Mammary epithelial cell (primary cell): ENCODE measurements at places on chromosomes 13 and 19. TPM values are rescaled to one million over a fixed set of nuclear protein-coding genes. Genes with fewer than 3 reads are reported as not detected.

ZNF555 gene
- total RNA-seq = 7.2 TPM

VSTM2B gene
- total RNA-seq = not detected in 2 replicates

ACTL9 gene
- not detected for total RNA-seq

LILRA1 gene
- not detected for total RNA-seq

DNA sequence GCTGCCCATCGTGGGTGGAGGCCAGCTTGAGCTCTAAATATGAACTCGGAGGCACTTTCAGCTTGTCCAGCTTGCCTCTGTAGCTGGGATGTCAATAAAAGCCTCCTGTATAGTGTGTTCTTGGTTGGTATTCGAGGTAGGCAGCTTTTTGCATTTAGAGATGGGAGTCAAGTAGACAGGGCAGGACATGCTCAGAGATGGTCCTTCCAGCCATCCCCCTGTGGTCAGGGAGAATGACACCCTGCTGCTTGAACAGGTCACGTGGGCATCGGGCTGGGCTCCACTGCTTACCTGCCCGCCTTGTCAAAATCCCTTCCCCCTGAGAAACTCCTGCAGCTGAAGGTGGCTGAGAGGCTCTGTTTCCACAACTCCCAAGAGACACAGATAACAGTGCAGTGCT, 302.5 kb downstream of the ZNF536 start:
- DNase-seq = no peak

DNA sequence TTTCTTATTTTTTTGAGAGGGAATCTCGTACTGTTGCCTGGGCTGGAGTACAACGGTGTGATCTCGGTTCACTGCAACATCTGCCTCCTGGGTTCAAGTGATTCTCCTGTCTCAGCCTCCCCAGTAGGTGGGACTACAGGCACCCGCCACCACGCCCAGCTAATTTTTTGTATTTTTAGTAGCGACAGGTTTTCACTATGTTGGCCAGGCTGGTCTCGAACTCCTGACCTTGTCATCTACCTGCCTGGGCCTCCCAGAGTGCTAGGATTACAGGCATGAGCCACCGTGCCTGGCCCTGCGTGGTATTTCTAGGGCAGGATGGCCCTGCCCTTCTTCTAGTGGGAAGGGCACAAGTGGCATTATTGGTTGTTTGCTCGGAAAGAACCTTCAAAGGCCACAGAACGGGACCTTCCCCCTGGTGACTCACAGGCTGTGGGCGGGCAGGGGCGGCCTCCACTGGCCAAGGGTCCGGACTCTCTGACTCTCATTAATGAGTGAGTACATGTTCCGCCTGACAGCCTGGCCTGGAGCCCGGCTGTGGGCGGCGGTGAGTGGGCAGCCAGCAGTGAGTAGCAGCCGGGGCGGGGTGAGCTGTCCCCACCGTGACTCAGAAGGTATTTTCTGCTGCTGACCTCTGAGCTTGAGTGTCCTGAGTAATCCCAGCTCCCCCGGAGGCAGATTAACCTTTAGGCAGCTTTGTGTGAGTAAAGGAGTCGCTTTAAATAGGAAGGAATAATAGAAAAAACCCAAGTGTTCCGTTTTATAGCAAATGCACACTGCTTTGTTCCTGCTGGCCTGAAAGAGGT, 5.1 kb downstream of the DOT1L start:
- peak; percentile 98 for DNase-seq

DNA sequence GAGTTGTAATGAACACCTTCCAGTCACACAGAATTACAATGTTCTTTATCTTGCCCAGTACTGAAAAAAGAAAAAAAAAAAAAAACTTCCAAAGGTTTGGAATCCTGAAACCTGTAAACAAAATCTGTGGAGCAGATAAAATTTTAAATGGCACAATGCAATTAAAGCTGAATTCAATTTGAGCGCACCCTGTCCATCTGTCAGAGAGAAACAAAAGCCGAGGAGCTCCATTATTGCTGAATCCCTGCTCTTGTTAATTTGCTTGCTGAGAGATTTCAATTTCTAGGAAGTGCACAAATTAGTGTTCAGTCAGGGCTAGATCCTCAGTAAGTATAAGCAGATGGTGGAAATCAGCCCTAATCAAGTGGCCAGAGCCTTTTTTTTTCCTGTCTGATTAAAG, 65.2 kb downstream of the DACH1 start:
- no peak for DNase-seq

GRCh38 chr19:1140272-1141027, 33.6 kb downstream of the SBNO2 start:
- no peak for DNase-seq

DNA sequence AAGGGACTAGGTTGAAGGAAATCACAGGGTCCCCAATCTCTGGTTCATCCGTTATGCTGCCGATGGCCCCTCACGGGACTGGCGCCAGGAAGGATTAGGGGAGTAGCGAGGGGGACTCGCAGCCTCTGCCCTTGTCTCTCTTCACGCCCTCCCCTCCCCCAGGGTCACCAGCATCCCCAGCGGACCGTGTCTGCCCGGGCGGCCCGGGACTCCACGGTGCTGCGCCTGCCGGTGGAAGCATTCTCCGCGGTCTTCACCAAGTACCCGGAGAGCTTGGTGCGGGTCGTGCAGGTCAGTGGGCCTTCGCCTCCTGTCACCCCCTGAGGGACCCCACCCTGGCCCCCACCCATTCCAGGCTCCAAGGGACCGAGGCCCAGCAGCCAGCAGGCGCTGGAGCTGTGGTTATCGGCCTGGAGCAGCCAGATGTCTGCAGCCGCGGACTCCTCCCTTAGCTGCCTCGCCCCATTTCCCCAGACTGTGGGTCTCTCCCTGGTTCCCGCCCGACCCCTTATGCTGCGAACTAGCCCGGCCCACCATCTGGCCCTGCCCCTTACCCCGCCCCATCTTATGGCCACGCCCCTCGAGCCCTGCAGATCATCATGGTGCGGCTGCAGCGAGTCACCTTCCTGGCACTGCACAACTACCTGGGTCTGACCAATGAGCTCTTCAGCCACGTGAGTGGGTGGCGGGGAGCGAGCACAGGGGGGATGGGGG, 5.4 kb downstream of the PNPLA6 start:
- DNase-seq = peak; percentile 24

GRCh38 chr13:74662905-74663304, 528.7 kb upstream of the KLF12 start:
- DNase-seq = no peak

DNA sequence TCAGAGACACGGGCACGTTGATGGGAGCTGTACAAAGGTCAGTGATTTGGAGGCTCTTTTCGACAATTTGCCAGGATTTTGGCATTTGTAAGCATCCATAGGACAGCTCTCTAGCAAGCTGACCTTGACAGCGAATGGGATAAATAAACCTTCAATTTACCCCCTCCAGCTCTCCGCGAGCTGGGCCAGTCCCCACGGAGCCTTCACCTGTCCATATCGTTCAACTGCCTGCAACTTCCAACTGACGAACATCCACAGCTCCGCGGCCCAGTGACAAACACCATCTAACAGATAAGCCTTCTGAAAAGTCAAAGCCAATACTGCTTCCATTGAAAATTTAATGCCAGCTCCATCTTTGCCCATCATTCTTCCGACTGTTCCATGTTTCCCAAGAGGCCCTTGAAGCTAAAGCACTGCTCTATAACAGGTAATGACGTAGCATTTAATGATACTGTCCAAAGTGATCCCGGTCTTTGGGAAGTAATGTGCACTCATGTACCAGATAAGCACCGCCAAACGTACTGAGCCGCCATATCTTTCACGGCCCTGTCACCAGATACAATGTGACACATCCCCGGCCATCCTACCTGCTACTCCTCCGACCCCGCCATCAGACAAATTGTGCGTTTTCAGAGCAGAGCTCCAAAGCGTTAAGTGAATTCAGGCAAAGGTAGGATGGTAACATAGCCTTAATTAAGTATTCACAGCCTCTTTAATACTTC, 365.3 kb upstream of the ZNF507 start:
- no peak for DNase-seq

DNA sequence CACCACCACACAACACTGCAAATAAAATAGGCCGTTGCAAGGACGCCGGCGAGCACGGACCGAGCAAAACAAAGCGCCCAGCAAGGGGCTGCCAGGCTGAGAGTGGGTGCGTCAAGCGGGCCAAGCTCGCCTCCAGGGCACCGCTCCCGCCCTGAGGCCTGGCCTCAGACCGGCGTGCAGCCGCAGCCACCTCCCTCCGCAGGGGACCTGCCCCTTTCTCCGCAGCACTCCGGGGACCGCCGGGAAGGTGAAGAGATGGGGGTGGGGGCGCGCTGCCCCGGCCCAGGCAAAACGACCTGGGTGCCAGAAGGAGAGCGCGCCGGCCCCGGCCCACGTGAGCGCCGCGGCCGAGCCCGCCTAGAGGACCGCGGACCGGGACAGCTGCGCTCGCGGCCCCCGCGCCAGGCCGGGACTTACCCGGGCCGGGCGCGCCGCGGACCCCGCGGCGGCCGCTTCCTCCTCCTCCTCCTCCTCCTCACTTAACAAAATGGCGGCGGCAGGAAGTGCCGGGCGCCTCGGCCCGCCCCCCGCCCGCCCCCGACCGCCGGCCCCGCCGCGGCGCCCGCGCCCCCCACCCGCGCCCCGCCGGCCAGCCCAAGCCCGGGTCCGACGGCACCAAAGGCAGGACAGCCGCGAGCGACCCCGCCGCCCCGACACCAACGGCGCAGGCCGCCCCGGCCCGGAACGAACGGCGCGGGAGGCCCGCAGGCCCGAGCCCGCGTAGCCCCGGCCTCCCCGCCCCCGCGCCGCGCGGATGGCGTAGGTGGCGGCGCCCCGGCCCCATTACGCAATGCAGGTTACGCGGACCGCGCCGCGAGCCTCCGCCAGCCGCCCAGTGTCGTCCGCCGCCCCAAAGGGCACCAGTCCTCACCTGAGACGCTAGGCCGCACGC, 674 bp downstream of the BRD4 start:
- DNase-seq = peak; percentile 46
